Lower lobe of right lung (tissue), 2 donors: ENCODE measurements at places on chromosomes 4 and X. TPM values are rescaled to one million over a fixed set of nuclear protein-coding genes. Genes with fewer than 3 reads are reported as not detected.

DNA sequence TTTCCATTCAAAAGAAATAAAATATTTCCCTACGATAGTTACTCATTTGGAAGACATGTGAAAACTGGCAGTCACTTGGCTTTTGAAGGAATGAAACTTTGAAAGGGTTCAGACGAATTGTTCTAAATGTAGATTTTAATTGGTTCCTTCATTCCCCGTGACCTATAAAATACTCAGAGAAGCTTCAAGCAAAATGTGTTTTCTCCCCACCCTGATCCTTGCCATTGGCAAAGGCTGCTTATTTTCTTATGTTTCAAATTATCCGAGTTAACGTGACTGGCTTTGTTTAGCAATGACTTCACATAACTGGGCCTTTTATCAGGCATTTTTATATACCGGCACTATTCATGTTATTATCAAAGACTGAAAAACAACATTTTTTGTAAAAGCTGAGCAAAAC lies 204.1 kb upstream of the NEIL3 start:
- H3K27ac ChIP-seq = no peak overlapping the region
- no peaks in the 10 kb centered on the region for H3K36me3 ChIP-seq
- H3K27me3 ChIP-seq = no peaks in the 10 kb centered on the region

GRCh38 chr4:145345401-145345800 lies 136.3 kb upstream of the SMAD1 start:
- H3K27ac ChIP-seq = no peak overlapping the region
- no peaks in the 10 kb centered on the region for H3K4me1 ChIP-seq
- DNase-seq = no peak
- H3K36me3 ChIP-seq = no peaks in the 10 kb centered on the region
- H3K4me3 ChIP-seq = no peak overlapping the region

DNA sequence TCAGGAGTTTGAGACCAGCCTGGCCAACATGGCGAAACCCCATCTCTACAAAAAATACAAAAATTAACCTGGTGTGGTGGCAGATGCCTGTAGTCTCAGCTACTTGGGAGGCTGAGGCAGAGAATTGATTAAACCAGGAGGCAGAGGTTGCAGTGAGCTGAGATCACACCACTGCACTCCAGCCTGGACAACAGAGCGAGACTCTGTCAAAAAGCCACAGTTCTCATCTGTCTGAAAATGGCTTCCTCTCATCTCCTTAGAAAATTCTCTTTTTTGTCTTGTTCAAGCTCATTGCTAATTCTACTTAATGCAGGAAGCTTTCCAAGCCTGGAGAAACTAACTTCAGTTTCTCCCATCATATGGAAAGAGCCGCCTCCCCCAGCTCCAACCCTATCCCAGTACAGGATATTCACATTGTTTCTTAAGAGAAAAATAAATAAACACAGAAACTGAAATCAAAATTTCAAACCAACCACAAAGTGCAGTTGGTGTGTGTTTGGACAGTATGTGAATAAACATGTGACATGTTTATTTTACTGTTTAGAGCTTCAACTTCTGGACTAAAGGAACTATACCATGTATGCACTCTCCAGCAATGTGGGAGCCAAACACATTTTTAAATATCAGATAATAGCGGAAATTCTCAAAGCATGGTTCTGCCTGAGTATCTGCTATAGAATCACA lies 55.0 kb upstream of the GAB1 start:
- H3K4me3 ChIP-seq = no peak overlapping the region
- peaks cover 8% of the 10 kb centered on the region for H3K4me1 ChIP-seq
- H3K36me3 ChIP-seq = no peaks in the 10 kb centered on the region
- no peak overlapping the region for H3K27ac ChIP-seq
- H3K27me3 ChIP-seq = no peaks in the 10 kb centered on the region
- no peak for DNase-seq

PRR32 gene
- total RNA-seq = not detected

DNA sequence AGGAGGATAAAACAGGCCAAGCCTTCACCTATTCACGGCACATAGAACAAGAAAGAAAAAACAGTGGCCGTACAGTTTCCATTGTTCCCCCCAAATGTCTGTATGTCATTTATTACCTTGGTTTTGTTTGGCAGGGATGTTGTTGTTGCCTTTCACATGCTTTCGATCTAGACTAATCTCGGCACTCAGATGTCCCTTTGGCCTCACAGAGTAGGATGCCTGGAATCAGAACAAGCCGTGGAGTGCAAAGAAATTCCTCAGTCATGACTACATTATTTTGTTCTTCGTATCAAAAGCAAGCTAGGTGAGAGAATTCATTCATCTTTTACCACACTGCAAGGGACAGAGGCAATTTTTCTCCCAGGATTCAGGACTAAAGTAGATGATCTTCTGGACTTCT lies 106.9 kb downstream of the SMIM20 start:
- peaks cover 41% of the 10 kb centered on the region for H3K4me1 ChIP-seq
- H3K36me3 ChIP-seq = no peaks in the 10 kb centered on the region
- no peak for DNase-seq
- peak overlapping the region; percentile 71 for H3K27ac ChIP-seq
- H3K4me3 ChIP-seq = no peak overlapping the region
- no peaks in the 10 kb centered on the region for H3K27me3 ChIP-seq

GRCh38 chrX:137172317-137172948 lies 138.6 kb upstream of the GPR101 start:
- H3K4me3 ChIP-seq = no peak overlapping the region
- no peak for DNase-seq
- no peaks in the 10 kb centered on the region for H3K36me3 ChIP-seq
- no peaks in the 10 kb centered on the region for H3K27me3 ChIP-seq

DNA sequence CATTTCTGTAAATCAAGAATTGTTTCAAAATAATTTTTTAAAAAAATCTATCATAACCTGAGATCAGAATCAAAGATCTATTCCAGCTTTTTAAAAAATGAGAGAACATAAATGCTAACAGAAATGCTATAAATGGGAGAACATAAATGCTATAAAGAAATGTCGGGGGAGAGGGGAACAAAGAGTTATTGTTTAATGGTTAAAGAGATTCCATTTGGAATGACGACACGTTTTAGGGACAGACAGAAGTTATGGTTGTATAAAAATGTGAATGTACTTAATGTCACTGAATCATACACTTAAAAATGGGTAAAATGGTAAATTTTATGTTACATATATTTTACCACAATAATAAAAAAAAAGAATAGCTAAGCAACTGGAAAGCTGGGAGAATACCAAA lies 127.1 kb downstream of the ATRX start:
- H3K4me1 ChIP-seq = no peaks in the 10 kb centered on the region
- H3K27ac ChIP-seq = no peak overlapping the region
- H3K4me3 ChIP-seq = no peak overlapping the region
- no peaks in the 10 kb centered on the region for H3K27me3 ChIP-seq
- peaks cover 24% of the 10 kb centered on the region for H3K36me3 ChIP-seq

DNA sequence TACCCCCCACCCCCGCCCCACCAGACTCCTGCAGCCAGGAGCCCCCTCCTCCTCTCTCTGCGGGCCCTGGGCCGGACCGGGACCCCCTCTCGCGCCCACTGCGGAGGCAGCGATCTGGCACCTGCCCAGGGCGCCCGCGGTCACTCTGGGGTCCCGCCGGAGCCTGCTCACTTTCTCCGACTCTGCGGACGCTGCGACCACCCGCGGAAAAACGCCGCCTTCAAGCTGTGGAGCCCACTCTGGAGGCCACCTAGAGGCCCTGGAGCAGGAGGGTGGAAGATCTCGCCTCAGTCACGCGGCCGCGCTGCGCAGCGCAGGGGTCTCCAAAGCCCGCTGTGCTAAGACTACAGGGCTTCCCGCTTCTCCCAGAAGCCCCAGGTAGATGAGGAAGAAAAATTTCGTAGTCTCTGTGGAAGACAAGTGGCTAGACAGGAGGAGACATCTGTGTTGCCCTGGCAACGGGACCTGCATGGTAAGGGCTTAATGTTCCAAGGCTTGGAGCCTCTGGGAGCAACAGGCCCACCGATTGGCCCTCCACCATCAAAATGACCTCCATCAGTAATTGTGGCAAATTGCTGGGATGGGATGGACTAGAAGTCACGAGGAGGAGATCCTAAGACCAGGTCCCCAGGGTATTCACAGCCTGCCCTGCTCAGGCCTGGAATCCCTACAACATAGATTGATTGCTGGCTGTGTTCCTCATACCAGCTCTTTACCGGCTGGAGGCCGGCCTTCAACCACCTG lies at the start of gene PNMA6F:
PNMA6F (minus strand) TSS at position 387 of the 744 bp plus-strand sequence. CDS start 1,093 bp downstream, outside the sequence.
- no peaks in the 10 kb centered on the region for H3K4me1 ChIP-seq
- DNase-seq = no peak
- H3K27ac ChIP-seq = no peak within 1 kb of the TSS
- H3K27me3 ChIP-seq = peaks cover 6% of the 10 kb centered on the region
- H3K36me3 ChIP-seq = no peaks in the 10 kb centered on the region

DNA sequence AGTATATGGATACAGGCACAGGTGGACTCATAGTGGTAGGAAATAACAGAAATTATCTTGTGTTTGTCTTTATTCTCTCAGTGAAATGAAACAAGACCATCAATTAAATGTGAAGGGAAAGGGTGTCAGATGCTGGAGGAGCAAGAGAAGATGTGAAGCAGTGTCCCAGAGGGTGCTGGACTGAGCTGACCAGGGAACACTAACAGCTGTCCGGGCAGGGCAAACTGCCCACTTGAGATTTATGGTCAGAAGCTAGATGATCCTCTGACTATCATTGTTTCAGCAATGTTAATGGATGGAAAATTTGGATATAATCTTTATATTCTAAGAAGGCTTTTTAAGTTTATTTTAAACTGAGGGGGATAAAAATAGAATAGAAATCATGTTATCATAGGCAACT lies 267.2 kb upstream of the SLC7A11 start:
- no peak overlapping the region for H3K27ac ChIP-seq
- DNase-seq = no peak
- H3K27me3 ChIP-seq = no peaks in the 10 kb centered on the region
- H3K36me3 ChIP-seq = no peaks in the 10 kb centered on the region

UGT2B28 gene
- total RNA-seq = not detected

NLGN4X gene
- 4.8 TPM for total RNA-seq

DNA sequence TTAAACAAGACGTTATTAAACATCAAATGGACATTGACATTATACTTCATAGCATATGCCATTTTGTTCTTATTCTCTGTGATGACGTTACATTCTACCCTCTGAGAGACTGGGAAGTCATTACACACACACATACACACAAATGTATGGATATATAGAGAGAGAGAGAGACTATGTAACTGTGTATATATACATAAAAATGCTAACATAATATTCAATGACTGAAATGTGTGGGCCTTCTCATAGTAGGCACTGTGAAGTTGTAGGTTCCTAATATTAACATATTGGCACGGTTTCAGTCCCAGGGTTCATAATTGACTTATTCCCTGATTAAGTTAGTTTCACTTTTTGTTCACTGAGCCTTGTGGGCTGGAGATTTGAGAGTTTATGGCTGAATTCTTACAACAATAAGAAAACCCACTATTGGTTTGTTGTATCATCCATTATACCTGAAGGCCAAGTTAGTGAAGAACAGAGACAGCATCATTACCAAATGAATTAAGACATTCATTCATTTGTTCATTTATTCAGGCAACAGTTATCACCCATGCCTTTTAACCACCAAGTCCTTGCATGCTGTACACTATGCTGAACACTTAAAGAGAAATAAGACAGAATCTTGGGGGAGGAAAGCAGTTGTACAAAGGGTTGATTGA lies 68.5 kb downstream of the GAB1 start:
- DNase-seq = no peak
- peaks cover 68% of the 10 kb centered on the region for H3K4me1 ChIP-seq
- H3K27ac ChIP-seq = no peak overlapping the region

DNA sequence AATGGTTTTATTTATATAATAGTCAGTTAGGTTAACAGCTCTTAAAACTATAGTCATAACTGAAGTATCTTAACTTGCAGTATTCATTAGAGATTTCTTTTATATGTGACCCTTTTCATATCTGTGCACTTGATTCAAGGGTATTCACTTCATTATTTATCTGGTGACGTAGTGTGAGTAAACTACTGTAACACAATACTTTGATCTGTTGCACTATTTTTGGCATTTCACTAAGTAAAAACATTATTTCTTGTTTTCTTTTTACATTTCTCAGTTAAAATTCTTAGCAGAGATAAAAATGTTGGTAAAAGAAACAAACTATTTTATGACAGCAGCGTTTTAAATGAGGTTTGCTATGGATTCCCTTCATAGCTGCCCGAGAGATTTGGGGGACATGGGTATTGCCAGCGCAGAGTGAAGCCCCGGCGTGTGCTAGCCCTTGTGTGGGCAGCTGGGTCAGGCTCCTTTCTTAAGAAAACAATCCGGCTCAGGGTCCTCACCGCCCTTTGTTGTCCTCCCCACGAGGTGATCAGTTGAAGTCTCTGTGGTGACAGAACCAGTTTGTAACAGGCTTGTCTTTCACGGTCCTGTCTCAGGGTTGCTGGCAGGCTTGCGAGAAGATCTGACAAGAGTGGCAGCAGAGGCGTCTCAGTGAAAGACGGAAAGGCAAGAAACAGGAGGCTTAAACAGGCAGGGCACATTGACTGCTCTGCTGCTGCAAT lies 293.4 kb downstream of the BMPR1B start:
- no peak for DNase-seq
- no peak overlapping the region for H3K4me3 ChIP-seq

DNA sequence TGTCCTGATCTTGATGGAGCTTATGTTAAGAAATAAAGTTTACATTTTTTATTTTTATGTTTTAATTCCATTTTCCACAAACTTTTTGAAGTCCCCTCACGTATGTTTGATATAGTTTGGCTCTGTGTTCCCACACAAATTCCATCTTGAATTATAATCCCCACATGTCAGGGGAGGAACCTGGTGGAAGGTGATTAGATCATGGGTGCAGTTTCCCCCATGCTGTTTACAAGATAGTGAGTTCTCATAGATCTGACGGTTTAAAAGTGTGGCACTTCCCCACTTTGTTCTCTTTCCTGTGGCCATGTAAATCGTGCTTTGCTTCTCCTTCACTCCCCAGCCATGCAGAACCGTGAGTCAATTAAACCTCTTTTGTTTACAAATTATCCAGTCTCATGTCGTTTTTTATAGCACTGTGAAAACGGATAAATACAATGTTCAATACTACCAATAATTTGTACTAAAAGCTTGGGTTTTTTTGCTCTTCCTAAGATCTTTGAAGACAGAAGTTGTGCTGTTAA lies 89.8 kb downstream of the PAPSS1 start:
- H3K27me3 ChIP-seq = no peaks in the 10 kb centered on the region
- peaks cover 7% of the 10 kb centered on the region for H3K36me3 ChIP-seq
- no peak for DNase-seq
- no peak overlapping the region for H3K4me3 ChIP-seq
- no peaks in the 10 kb centered on the region for H3K4me1 ChIP-seq

GRCh38 chr4:154376486-154376885 lies 115.1 kb downstream of the DCHS2 start:
- H3K27me3 ChIP-seq = no peaks in the 10 kb centered on the region
- H3K4me1 ChIP-seq = no peaks in the 10 kb centered on the region
- no peak overlapping the region for H3K27ac ChIP-seq

- H3K4me3 ChIP-seq = no peak overlapping the region
- H3K27ac ChIP-seq = no peak overlapping the region
- H3K27me3 ChIP-seq = no peaks in the 10 kb centered on the region
Observed at GRCh38 chr4:83025563-83025962, 9.4 kb upstream of the COPS4 start.

CLTRN gene
- 0.38 TPM for total RNA-seq

GRCh38 chr4:112328734-112329130 lies 31.6 kb downstream of the ALPK1 start:
- H3K4me1 ChIP-seq = no peaks in the 10 kb centered on the region
- H3K36me3 ChIP-seq = peaks cover 20% of the 10 kb centered on the region
- no peak overlapping the region for H3K27ac ChIP-seq
- no peaks in the 10 kb centered on the region for H3K27me3 ChIP-seq
- no peak for DNase-seq
